NT2/D1 (cell line): ENCODE measurements at places on chromosomes 5 and 9.

GRCh38 chr9:89594811-89595550 is 9.8 kb upstream of the GADD45G start:
- DNase-seq = no peak

DNA sequence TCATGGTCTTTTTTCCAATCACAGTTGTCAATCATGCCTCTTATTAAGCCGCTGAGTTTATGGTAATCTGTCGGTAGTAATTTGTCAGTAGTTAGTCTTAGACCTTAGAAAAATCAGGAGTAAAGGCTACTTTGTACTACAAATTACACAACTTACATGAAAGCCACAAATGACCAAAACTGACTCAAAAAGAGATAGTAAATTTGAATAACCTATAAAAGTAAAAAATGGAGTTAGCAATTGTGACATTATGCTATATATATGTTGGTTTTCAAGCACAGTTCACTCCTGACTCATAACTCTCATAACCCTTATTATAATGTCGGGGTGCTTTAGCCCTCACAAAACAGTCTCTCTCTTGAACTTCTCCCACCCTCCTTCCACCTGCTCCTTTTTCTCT is 251.8 kb downstream of the ROR2 start:
- no peak for DNase-seq

DNA sequence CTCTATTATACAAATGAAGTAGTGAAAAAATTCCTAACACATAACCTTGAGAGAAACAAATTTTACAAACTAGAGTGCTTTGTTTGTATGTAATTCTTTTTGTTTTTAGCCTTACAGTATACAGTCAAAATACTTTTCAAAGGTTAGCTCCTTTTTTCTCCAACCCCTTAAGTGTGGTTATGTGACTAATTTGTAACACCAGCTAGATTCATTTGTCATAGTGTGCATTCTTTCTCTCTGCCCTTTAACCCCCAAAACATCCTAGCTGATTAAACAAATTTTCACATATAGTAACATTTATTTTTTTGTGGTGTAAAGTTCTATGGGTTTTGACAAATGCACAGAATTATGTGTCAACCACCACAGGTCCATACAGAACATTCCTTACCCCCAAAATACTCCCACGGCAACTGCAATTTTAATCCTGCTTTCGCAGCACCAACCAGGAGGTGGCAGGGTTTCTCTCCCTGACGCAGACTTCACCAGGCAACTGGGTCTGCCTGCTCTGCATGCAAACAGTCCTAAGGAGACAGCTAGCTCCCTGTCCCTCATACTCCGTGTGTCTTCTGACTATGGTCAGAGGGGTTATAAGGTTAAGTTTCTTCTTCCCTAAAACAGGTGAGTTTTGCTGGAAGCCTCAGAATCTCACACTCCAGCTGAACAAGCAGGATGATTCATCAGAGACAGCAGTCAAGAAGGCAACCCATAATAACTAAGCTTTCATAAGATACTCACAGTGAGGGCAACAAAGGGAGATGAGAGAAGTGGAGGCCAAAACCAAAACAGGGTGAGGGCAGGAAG is 44.5 kb upstream of the NR5A1 start:
- peak; percentile 54 for DNase-seq

GRCh38 chr5:90902651-90903386 is 344.2 kb downstream of the ADGRV1 start:
- DNase-seq = no peak

DNA sequence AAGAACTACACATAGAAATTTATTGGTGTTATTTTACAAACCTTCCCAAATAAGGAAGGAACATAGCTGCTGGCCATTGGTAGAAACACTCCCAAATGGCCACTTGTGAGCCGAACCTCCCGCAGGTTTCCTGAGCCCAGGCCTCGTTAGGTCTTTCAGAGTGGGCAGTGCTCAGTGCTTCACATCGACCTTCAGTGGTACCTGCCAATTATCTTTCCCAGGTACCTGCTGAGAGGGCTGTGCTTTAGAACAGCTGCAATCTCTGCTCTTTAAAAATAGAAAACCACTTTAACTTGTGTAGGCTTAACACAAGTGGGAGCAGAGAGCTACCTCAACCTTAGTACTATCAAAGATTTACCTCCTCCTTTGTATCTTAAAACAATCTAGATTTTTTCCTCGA is 334.1 kb downstream of the RFX3 start:
- DNase-seq = no peak

- DNase-seq = no peak
Measured at GRCh38 chr5:80713631-80714030, 58.8 kb upstream of the DHFR start.

DNA sequence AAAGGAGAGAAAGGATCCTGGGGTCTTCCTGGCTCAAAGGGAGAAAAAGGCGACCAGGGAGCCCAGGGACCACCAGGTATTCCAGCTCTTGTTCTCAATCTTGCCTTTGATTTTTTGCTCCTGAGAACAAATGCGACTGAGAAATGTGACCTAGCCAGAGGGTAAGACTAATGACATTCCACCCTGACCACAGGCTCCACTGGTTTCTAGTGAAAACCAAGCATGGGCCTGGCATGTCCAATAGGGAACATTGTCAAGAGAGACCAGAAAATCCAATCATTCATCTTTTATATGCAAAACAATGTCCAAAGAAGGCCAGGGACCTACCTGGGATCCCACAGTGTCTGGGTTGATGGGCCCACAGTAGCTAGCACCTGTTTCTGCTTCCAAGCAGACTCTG is 50.3 kb upstream of the TGFBR1 start:
- no peak for DNase-seq

- no peak for DNase-seq
Measured at GRCh38 chr9:136230365-136230764, 15.2 kb downstream of the QSOX2 start.

GRCh38 chr9:133787754-133788025 is 49.5 kb upstream of the SARDH start:
- DNase-seq = peak; percentile 18

GRCh38 chr9:126235336-126236243 is 91.0 kb upstream of the MVB12B start:
- no peak for DNase-seq

DNA sequence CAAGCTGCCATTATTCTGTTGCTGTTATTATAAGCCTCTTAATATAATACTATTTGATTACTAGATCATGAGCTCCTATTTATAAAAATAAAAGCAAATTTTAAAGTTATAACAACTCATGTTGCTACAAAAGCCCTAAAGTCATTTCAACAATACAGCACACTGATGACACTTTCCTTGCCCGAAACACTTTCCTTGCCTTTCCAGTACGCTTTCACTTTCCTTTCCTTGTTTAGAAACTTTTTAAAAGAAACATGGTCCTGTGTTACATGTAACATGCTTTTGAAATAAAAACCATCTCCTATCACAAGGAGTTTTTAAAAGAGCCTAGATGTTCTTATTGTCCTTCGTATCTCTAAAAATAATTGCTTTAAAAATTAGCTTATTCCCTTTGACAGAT is 688.4 kb downstream of the PTPRD start:
- no peak for DNase-seq

GRCh38 chr5:173572431-173573125 is 43.9 kb downstream of the BOD1 start:
- no peak for DNase-seq

DNA sequence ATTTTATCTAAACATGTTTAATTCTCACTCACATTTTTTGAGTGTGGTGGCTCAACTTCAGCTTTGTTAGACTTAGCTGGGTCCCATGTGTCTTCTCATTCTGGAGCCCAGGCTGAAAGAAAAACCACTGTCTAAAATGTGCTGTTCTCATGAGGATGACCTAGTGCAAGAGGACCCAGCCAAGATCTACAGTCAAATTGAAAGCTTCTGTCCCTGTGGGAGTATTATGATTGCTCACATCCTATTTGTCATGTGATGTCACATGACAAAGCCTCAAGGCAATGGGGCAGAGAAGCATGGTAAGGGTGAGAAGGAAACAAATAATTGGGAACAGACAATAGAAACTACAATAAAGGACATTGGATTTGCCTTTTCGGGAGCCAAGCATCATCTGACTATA is 113.4 kb upstream of the ASTN2 start:
- no peak for DNase-seq

DNA sequence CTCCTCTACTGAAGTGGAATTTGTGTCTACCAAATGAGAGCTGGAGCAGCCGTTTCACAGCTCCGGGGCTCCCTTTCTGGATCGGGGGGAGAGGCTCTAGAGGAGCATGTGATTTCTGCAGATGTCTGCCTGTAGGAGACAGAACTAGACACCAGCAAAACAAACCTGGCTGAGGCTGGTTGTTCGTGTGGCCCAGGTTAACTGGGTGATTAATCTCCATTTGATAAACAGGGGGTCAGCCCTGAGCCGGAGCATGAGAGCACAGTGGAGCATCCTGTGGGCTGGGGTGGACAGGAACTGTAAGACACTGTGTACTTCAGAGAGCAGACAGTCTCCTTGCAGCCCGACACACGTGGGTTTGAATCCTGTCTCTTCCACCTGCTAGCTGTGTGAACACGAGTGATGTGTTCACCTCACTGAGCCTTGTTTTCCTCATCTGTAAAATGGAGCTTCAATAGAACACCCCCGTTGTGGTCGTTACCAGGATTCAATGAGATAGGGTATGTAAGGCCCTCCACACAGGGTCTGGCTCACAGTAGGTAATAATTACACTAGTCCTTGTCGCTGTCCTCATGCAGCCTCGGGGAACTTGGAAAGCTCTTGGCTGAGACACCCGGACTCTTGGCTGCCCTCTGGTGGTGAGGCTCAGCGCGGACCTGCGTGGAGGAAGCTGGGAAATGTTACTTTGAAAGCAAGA is 12.9 kb downstream of the CXCL14 start:
- no peak for DNase-seq

DNA sequence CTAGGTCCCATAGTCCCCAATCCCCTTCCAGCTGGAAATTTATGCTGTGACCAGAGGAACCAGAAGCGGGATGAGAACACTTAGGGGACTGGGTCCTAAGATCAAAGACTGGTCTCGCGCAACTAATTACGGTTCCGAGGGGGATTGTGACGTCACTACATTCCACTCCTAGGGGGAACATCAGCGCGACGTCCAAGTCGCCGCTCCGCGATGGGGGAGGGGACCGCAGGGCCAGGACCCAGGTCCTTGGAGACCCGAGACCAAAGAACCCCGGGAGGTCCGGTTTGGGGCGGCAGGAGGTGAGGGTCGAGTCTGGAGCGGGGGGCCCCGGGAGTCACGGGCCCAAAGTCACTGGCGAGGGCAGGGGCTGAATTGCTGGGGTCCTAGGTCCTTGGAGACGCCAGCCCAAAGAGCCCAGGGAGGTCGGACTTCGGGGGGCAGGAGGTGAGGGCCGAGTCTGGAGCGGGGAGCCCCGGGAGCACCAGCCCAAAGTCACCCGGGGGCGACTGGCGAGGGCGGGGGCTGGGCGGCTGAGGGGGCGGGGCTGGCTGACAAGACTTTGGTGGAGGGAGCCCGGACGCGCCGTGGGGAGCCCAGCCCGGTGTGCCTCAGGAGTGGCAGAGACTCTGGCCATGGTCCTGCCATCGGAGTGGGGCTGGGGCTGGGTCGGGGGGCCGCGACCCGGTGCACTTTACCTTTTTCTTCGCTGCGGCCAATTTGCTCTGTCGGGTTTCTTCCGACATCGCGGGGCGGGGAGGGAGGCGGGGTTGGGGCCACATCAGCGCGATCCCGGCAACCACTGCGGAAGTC is at the start of gene GOLGA2:
GOLGA2 (minus strand) TSS at position 810 of the 810 bp plus-strand sequence; CDS start at position 779, 31 bp downstream.
- no peak for DNase-seq

GRCh38 chr9:13857521-13857920 is 456.4 kb downstream of the NFIB start:
- no peak for DNase-seq

GRCh38 chr9:120693700-120694008 is 20.6 kb downstream of the MEGF9 start:
- DNase-seq = no peak

DNA sequence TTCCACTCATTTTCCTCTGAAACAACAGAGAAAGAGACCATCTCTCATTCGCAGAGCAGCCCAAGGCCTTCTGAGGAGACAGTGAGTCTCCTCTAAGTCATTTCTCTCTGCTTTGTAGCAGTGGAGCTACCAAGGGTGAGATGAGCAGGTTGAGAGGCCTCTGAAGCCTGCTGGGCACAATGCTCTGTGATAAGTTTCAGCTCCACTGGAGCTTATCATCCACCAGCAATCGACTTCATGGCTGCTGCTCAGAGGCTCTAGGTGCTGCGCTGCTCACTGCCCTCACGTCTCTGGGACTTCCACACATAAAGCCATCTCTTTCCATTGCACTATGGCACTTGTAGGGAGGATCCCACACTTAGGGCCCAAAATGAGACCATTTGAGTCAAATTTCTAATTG is 96.3 kb downstream of the CMYA5 start:
- no peak for DNase-seq

- no peak for DNase-seq
Measured at GRCh38 chr9:3992222-3992621, 307.6 kb downstream of the GLIS3 start.

- DNase-seq = peak; percentile 57
Measured at GRCh38 chr9:98410185-98410697, 154.8 kb upstream of the TBC1D2 start.
